Activated T-helper 1 cell treated with anti-CD3 and anti-CD28 coated beads, Interleukin-12 subunit alpha, Interleukin-12 subunit beta, Interleukin-2, Interleukin-4 antibody, amounts not matched to agents 30 ng/mL and 10 ng/mL and 1 ng/mL, durations not matched to agents 14 hours and 24 hours and 36 hours (primary cell): ENCODE measurements at places on chromosomes 3 and 15.

- H3K36me3 ChIP-seq = no peaks in the 10 kb centered on the region
- no peaks in the 10 kb centered on the region for H3K27me3 ChIP-seq
- no peaks in the 10 kb centered on the region for H3K4me1 ChIP-seq
- DNase-seq = no peak
- H3K27ac ChIP-seq = no peak overlapping the region
Observed at GRCh38 chr15:87196498-87196897, 1060.0 kb downstream of the NTRK3 start.

DNA sequence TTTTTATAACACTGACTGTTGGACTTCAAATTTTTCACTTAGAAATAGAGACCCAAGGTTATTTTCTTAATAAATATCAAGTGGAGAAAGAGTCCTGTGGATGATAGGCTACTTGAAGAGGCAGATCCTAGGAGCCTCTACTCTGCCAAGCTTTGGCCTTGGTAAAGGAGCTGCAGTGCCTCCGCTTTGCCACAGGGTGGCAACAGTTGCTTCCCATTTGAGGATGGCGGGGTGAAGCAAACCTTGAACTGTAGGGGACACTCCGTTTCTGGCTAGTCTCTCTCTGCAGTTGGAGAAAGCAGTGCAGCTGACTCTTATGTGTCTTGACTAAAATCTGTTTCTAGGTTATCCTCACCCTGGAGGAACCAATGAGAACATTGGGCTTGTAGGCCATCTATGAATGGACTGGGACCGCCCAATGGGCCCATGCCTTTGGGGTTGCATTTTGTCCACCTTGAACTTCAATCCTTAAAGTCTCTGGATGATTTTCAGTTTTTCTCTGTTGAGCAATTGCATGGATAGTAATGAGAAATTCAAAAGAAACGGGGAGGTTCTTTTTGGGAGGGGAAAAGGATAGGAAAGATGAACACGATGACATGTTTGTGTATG lies 9.8 kb downstream of the SCG5 start:
- H3K4me1 ChIP-seq = peaks cover 4% of the 10 kb centered on the region
- no peak overlapping the region for H3K4me3 ChIP-seq
- no peaks in the 10 kb centered on the region for H3K27me3 ChIP-seq
- peak; percentile 46 for DNase-seq
- H3K27ac ChIP-seq = no peak overlapping the region

DNA sequence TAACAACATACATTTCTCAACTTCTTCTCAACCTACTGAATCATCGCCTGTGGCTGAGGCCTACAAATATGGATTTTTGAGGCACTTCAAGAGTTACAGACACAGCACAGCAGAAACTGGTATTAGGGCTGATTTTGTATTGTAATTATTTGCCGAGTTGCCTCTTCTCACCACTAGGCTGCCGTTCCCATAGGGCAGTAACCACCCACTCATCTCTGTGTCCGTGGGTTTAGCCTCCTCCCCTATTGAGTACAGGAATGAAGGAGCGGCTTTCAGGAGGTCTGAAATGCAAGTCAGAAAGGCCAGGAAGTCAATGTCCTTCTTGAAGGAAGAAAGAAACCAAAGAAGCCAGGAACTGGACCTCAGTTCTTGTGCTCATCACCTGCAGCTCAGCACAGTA lies 220.8 kb downstream of the MTHFS start:
- no peak overlapping the region for H3K4me3 ChIP-seq
- DNase-seq = no peak
- H3K36me3 ChIP-seq = no peaks in the 10 kb centered on the region
- no peaks in the 10 kb centered on the region for H3K4me1 ChIP-seq
- H3K27me3 ChIP-seq = peaks cover 7% of the 10 kb centered on the region

DNA sequence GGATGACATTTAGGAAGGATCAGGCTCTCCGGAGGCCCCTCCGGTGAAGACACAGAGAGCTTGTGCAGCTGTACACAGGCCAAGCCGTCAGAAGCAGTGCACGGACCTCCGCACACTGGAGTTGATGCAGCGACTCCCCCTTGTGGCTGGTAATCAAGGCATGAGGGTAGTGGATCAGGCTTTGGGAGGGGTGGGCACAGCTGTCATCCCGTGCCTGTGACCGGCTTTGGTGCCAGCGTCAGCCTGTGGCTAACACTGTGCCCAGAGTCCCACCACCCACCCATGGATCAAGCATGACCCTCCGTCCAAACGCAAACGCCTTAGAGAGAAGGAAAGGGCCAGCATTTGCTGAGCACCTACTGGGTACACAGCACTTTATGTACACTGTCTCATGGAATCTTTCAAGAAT lies 8.2 kb upstream of the GRIP2 start:
- H3K27me3 ChIP-seq = peaks cover 19% of the 10 kb centered on the region
- no peak overlapping the region for H3K27ac ChIP-seq
- H3K36me3 ChIP-seq = no peaks in the 10 kb centered on the region
- no peaks in the 10 kb centered on the region for H3K4me1 ChIP-seq
- DNase-seq = no peak

GRCh38 chr3:138625707-138626365 lies 17.3 kb downstream of the FAIM start:
- no peak overlapping the region for H3K27ac ChIP-seq
- no peaks in the 10 kb centered on the region for H3K36me3 ChIP-seq
- DNase-seq = no peak
- H3K4me3 ChIP-seq = no peak overlapping the region
- H3K4me1 ChIP-seq = no peaks in the 10 kb centered on the region
- H3K27me3 ChIP-seq = no peaks in the 10 kb centered on the region

DNA sequence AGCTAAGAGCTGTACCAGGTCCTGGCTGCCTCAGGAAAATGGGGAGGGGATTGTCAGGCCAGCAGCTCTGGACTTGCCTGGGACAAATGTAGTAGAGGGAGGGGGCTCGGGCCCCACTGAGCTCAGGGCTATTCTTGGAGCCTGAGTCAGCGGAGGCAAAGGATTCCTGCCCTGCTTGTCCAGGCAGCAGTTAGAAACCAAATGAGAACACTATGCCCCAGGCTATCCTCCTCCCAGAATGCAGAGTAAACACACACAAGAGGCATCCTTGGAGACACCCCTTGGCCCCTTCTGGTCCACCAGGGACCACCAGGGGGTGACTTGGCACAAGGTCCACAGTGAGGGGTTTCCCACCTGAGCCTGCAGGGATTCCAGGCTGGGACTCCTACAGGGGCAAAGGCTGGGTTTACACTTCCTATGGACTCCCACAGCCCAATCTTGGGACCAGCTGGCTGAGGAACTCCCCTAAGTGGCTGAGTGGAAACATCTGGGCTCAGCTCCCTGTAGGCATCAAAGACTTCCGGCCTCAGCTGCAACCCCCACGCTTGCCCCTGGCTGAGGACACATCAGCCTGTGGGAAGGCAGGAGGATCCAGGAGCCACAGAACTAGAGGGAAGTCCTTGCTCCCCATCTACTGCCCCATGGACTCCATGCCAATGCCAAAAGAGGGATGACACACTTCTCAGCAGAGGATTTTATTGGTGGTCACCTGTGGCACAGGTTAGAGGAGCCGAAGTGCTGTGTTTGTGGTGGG lies 3.4 kb upstream of the COL7A1 start:
- no peaks in the 10 kb centered on the region for H3K4me1 ChIP-seq
- DNase-seq = no peak
- H3K36me3 ChIP-seq = peaks cover 23% of the 10 kb centered on the region

DNA sequence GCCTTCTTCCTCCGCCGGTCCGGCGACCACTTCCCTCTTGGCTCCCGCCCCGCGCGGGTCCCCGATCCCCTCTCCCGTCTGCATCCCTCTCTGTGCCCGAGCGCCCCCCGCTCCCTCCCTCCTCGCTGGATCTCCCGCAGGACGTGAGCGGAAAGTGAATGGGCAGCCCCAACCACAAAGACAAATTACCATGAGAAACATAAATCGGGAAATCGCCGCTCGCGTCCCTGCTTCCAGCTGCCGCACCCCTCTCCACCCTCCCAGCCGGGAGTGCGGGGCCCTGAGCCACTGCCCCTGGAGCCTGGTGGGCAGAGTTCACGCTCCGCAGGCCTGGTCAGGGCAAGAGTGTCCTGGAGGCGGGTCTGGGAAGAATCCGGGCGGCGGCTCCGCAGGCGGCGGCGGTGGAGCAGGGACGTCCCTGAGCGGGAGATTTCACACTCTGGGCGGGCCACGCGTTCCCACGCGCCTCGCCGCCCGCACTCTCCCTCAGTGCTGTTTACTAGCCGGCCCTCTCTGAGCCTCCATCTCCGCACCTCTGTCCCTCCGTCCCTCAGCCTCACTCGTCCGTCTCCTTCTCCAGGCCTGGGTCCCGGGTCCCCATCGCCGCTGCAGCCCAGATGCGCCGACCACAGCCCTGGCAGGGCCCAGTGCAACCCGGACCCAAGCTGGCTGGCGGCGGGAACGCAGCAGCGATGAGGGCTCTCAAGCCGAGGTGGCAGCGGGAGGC lies 835 bp downstream of the SEMA5B start:
- no peak for DNase-seq
- H3K4me3 ChIP-seq = peak overlapping the region; percentile 63
- H3K4me1 ChIP-seq = peaks cover 14% of the 10 kb centered on the region
- no peaks in the 10 kb centered on the region for H3K36me3 ChIP-seq
- H3K27ac ChIP-seq = no peak overlapping the region
- peaks cover 75% of the 10 kb centered on the region for H3K27me3 ChIP-seq

- H3K27ac ChIP-seq = no peak overlapping the region
- no peak overlapping the region for H3K4me3 ChIP-seq
- H3K36me3 ChIP-seq = peaks cover 13% of the 10 kb centered on the region
Observed at GRCh38 chr3:172564499-172564898, 41.3 kb upstream of the TNFSF10 start.

- H3K36me3 ChIP-seq = no peaks in the 10 kb centered on the region
- no peak for DNase-seq
- H3K27me3 ChIP-seq = peaks cover 4% of the 10 kb centered on the region
- H3K4me1 ChIP-seq = peaks cover 22% of the 10 kb centered on the region
Observed at GRCh38 chr15:63448266-63448665, 56.1 kb upstream of the USP3 start.

GRCh38 chr15:43529587-43530345 lies 12.4 kb downstream of the MAP1A start:
- peaks cover 2% of the 10 kb centered on the region for H3K27me3 ChIP-seq
- H3K36me3 ChIP-seq = peaks cover 5% of the 10 kb centered on the region
- no peak overlapping the region for H3K4me3 ChIP-seq
- peaks cover 17% of the 10 kb centered on the region for H3K4me1 ChIP-seq
- no peak for DNase-seq
- no peak overlapping the region for H3K27ac ChIP-seq

GRCh38 chr3:42503251-42503924 lies 945 bp downstream of the VIPR1 start:
- H3K36me3 ChIP-seq = no peaks in the 10 kb centered on the region
- peaks cover 32% of the 10 kb centered on the region for H3K4me1 ChIP-seq
- H3K4me3 ChIP-seq = peak overlapping the region; percentile 72
- DNase-seq = no peak
- H3K27ac ChIP-seq = no peak overlapping the region

GRCh38 chr3:53154881-53155285 lies 6.1 kb upstream of the PRKCD start:
- no peak overlapping the region for H3K27ac ChIP-seq
- no peak overlapping the region for H3K4me3 ChIP-seq
- peaks cover 10% of the 10 kb centered on the region for H3K4me1 ChIP-seq
- peaks cover 32% of the 10 kb centered on the region for H3K27me3 ChIP-seq
- DNase-seq = no peak

- no peak overlapping the region for H3K4me3 ChIP-seq
- DNase-seq = no peak
- no peaks in the 10 kb centered on the region for H3K4me1 ChIP-seq
- no peaks in the 10 kb centered on the region for H3K27me3 ChIP-seq
- no peak overlapping the region for H3K27ac ChIP-seq
Observed at GRCh38 chr3:177935047-177935446, 601.2 kb upstream of the KCNMB2 start.

DNA sequence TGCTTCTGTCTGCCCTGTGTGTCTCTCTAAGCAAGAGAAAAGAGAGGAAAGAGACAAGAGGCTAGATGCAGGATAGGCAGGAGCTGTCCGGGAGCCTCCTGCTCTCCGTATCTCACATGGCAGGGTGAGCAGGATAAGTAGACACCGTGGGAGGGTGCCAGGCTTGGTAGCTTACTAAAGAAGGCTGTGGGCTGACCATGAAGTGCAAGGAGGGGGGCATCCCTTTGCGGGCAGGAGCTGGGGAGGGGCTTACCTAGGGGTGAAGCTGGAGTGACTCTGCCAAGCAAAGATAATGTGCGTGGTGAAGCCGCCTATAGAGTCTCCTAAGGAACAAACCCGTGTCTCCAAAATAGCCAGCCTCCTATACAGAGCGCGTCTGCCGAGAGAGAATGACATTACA lies 33.7 kb upstream of the TMC3 start:
- no peak for DNase-seq
- peaks cover 6% of the 10 kb centered on the region for H3K4me1 ChIP-seq
- H3K27ac ChIP-seq = no peak overlapping the region
- H3K36me3 ChIP-seq = no peaks in the 10 kb centered on the region
- no peak overlapping the region for H3K4me3 ChIP-seq

DNA sequence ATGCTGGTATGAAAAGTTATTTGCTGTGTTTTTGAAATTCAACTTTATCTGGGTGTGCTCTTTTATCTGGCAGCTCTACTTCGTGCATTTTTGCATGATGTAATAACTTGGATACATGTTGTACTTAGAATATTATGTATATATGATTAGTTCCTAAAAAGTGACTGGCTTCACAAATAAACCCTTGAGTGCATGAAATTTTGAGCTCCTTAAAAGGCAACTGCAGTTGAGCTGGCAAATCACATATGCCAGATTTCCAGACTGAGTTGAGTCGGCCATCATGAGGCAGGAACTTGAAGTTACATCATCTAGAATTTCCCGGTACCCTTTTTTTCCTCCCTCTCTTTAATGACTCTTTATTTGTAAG lies 162.5 kb downstream of the FNDC3B start:
- no peaks in the 10 kb centered on the region for H3K4me1 ChIP-seq
- H3K27me3 ChIP-seq = no peaks in the 10 kb centered on the region
- peaks cover 18% of the 10 kb centered on the region for H3K36me3 ChIP-seq
- H3K27ac ChIP-seq = no peak overlapping the region
- no peak overlapping the region for H3K4me3 ChIP-seq

GRCh38 chr15:38746211-38746610 lies 181.6 kb upstream of the RASGRP1 start:
- H3K4me3 ChIP-seq = no peak overlapping the region
- H3K27me3 ChIP-seq = no peaks in the 10 kb centered on the region
- H3K27ac ChIP-seq = no peak overlapping the region
- no peaks in the 10 kb centered on the region for H3K4me1 ChIP-seq

DNA sequence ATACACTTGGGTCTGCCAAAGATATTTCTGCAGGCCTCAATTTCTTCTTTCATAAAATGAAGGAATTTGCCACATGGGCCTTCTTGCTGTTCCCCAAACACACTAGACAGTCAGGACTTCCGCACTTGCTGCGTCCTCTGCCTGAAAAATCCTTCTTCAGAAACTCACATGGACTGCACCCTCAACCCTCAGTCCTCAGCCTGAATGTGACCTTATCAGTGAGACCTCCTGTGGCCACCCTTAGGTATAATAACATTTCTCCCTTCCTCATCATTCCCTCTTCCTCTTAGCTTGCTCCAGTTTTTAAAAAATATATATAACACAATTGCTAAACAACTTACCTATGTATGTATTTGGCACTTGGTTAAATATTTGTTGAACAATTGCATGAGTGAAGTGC lies 257.5 kb downstream of the MFSD1 start:
- no peak for DNase-seq
- H3K36me3 ChIP-seq = no peaks in the 10 kb centered on the region
- H3K27me3 ChIP-seq = no peaks in the 10 kb centered on the region
- H3K4me3 ChIP-seq = no peak overlapping the region
- H3K27ac ChIP-seq = no peak overlapping the region
